Dorsolateral prefrontal cortex (tissue), 122 donors: ENCODE measurements at places on chromosomes 6 and 20. TPM values are rescaled to one million over a fixed set of nuclear protein-coding genes. Genes with fewer than 3 reads are reported as not detected.
A peak's percentile ranks its signal among the peaks of the same experiment; 100 is the strongest.

DNA sequence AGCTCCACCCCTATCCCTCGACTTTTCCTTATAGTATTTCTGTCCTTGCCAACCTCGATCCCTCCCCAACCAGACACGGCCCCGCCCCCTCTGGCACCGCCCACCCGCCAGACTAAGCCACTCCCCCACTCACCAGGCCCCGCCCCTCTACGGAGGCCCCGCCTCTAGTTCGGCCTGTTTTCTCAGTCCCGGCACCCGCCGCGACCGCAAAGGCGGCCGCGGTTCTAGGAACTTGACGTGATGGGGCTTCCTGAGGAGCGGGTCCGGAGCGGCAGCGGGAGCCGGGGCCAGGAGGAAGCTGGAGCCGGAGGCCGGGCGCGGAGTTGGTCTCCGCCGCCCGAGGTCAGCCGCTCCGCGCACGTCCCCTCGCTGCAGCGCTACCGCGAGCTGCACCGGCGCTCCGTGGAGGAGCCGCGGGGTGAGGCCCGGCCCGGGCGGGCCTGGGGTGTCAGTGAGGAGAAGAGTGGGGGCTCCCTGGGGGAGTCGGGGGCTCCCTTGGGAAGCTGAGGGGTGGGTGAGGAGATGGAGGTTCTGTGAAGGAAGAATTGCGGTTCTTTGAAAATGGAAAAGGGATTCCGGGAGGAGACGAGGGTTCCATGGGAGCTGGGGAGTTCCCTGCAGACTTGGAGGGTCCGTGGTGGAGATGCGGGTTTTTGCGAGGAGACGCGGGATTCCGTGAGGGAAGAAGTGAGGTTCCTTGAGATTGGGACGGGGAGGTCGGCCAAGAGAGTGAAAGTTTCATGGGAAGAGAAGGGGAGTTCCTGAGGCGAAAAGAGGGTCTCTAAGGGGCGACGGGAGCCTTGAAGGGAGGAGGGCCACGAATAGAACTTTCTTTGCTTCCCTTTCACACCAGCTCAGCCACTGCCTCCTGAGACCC, at the start of gene ACSS2:
Gene ACSS2, plus strand, starts transcription at position 207 of the 877 bp plus-strand sequence. Its CDS starts 34 bp downstream, at position 241.
- DNase-seq: peak; percentile 97

- DNase-seq: no peak
Observed at GRCh38 chr6:33945931-33946330, 142.1 kb upstream of the MLN start.

- no peak for DNase-seq
Observed at GRCh38 chr6:44367681-44368080, 19.8 kb upstream of the CDC5L start.

- no peak for DNase-seq
Observed at GRCh38 chr6:5080574-5080973, 4.6 kb upstream of the PPP1R3G start.

- no peak for DNase-seq
Observed at GRCh38 chr20:44145131-44145775, 41.7 kb downstream of the JPH2 start.

DNA sequence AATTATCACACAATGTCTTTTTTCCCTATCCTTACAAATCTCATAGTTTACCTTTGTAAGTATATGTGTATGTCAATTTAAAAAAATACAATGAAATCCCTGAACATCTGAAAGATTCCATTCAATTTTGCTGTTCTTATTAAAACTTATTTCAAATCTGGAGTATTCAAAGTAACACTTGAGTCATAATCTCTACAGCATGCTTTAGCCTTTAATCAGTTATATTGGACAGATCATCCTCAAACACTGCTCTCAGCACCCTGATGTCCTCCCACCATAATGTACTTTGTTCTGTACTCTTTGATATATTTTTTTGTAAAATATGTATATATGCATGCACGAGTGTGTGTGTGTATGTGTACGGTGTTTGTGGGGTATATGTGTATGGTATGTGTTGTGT, 83.0 kb upstream of the RPS6KA2 start:
- DNase-seq: no peak

DNA sequence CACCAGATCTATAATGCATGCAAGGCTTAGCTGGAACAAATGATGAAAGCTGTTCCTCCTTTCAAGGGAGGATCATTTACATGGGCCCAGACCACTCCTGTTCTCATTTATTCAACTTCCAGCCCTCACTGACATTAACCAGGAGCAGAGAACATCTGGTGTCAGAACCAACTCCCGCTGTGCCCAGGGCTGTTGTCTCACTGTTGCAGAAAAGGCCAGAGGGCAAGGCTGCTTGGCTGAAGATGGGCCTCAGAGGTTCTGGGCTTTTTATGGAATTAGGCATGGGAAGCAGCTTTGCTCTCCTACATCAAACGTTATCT, 164.2 kb downstream of the GMPR start:
- no peak for DNase-seq

- no peak for DNase-seq
Observed at GRCh38 chr6:14521141-14521540, 403.6 kb downstream of the CD83 start.

DNA sequence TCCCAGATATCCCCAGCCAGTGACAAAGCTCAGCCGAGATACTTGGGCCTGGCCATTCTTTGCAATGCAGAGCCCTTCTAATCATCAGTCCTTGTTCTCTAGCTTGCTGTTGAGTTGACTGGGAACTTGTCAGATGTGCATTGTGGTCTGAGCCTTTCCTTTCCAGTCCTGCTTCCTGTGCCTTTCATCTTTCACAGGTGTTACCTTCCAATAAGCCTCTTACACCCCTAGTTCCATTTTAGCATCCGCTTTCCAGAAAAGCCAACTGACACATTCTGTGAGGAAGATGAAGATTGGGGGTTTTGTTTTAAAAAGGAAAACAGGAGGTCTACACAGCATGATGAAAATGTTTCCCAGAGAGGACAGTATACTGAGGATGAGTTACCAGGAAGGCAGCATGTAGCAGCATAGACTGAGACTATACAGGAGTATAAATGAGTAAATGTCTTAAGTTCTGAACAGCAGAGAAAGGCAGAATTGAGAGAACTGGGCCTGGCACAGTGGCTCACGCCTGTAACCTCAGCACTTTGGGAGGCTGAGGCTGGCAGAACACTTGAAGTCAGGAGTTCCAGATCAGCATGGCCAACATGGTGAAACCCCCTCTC, 5.6 kb upstream of the CEP85L start:
- DNase-seq: no peak

The ANKRD66 gene
- not detected for total RNA-seq

The GPSM3 gene
- total RNA-seq: 8.1 TPM

The LRP11 gene
- total RNA-seq: 57.6 TPM

The OOEP gene
- not detected for total RNA-seq

The RBBP8NL gene
- total RNA-seq: not detected

The SH3BGRL2 gene
- 56.9 TPM for total RNA-seq
